ENCODE measurements at places on chromosomes 2 and 18.

DNA sequence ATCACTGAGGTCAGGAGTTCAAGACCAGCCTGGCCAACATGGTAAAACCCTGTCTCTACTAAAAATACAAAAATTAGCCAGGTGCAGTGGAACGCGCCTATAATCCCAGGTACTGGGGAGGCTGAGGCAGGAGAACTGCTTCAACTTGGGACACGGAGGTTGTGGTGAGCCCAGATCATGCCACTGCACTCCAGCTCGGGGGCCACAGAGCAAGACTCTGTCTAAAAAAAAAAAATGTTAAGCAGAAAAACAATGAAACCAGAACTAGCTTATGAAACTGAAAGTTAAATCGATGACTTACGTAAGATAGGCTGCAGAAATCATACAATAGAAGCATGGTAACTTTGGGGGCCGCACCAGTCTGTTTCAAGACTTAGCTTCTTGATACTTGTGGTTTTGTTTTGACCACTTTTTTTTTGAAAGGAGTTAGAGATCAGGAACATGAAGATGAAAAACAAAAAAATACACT lies 6.2 kb upstream of the GPR155 start:
- no peak for DNase-seq

DNA sequence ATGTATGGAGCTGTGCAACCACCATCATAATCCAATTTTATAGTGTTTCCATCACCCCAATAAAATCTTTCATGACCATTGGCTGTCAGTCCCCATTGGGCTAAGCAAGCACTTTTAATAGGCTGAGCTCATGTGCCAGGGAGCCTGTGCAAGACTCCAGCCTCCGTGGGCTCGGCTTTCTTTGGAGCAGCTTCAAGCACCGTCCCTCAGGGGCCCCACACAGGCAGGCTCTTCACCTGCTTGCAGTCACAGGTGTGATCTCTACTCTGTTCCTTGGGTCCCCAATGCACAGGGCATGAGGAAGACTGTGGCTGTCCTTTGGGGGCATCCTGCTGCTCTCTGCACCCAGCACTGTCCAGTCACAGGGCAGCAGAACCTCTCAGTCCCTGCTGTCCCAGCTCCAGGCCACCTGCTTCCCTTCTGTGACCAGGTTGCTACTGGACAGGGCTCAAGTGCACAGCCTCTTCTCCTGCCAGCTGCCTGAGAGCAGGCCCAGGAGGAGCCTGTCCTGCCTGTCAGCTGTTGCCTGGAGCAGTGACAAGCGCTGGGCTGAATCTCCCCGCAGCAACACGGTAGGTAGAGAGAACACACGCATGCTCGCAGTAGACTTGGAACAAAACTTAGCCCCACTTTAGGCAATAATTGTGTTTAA lies 40.7 kb upstream of the TMEM131 start:
- no peak for DNase-seq

DNA sequence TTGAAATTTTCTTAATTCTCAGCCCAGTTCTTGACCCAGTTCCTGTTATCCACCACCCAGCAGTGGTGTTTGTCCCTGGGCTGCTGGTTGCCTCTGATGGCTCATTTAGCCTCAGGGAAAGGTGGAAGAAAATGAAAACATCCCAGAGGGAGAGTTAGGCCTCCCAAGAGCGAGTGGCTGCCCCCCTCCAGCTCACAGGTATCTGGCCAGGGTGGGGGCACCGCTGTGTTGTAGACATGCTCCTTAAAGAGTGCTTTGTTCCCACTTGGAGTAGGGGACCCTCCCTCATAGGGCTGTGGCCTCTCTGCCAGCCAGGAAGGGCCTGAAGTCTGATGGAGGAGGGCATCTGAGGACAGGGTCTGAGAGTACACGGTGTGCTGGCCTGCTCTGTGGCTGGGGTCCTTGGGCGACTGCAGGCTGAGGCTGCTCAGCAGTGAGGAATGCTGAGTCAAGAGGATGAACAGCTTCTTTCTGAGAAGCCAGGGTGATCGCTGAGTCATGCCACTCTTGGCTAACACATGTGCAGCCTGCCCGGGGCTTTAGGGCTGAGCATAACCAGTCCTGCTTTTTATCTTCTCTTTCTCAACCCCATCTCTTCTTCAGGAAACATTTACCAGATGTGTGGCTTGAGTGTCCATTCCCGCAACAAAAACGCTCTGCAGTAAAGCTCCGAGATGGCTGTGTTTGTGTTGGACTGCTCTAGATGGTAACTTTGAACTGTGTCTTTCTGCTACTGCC lies 72.3 kb downstream of the IL1R2 start:
- peak; percentile 99 for DNase-seq

- DNase-seq = peak; percentile 53
Measured at GRCh38 chr2:97951155-97951680, 44.5 kb downstream of the TMEM131 start.

- peak; percentile 84 for DNase-seq
Measured at GRCh38 chr2:181916726-181917718, 25.5 kb downstream of the ITPRID2 start.

- peak; percentile 49 for DNase-seq
Measured at GRCh38 chr2:222862106-222862908, 1.5 kb downstream of the ACSL3 start.

DNA sequence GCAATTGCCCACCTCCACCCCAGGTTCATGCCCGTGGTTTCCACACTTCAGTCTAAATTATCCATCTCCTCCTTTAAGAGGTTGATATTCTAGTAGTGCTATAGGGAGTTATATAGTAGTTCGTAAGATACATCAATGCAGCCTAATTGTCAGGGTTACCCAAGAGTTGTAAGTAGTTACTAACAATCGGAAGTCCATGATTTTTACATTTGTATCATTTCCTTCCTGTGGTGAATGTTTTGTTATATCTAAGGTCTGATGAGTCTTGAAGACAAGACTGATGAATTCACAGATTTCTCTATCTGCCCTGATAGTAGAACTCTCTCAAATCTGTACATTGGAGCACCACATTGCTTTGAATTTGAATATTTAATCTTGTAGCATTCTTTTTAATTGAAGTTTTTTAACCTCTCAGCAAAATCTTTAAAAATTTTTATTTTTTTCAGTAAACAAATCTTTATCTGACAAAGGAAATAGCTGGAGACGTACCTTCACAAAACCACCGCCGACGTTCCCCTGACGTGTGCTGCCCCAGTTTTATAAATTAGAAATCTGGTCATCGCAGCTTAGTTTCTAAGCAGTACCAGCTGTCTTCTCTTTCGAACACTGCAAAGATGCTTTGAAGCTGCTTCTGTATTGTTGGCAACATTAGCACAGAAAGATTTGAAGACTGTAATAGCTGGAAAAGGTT lies 264.5 kb downstream of the SOCS6 start:
- no peak for DNase-seq

- peak; percentile 75 for DNase-seq
Measured at GRCh38 chr2:120576509-120577474, 158.9 kb upstream of the GLI2 start.

DNA sequence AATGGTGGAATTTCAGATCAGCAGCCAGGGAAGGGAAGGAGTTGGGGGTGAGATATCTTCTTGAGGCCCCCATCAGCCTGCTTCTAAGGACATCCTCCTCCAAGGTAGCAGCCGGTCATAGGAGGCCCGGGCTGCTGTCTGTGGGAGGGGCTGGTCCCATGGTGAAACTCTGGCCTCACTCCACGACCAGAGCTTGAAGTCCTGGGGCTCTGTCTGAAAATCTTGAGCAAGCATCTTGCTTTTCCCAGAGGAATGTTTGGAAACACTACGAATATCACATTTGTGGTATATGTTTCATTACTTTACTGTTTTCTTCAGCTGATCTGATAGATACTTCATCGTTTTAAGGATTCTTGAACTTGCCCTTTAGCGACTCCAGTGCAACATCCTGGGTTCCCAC lies 103.7 kb downstream of the CTAGE1 start:
- peak; percentile 14 for DNase-seq

DNA sequence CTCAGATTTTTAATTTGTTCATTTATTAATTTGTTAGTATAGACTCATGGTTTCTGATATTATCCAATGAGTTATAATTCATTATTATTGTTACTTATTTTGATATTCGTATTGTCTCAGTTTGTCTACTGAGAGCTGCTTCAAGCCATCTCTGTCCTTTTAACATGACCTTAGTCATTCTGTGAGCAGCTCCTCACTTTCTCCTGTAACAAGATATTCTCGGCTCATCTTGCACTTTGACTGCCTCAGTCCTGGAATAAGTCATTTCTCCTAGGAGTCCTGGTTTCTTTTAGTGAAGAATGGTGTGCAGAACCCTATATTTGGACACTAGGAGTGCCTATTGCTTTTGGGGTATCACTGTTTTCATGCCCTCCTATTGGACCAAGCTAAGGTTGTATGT lies 13.2 kb downstream of the ASB1 start:
- peak; percentile 38 for DNase-seq

DNA sequence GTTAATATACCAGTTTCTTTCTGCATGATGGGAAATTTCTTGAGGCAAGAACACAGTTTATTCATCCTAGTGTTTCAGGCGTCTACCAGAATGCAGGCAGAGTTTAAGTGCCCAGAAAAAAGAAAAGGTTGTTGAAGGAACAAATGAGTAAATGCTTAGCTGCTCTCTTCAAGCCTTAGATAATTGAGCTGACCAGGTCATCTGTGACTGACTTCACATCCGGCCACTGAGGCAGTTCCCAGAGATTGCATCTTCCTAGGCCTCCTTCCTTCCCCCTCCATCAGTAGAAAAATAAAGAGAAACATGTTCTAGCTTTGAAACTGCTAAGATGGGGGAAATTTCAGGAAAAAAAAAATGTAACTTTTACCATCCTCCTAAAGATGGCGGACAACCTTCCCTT lies 9.4 kb upstream of the TMEM163 start:
- DNase-seq = peak; percentile 19

DNA sequence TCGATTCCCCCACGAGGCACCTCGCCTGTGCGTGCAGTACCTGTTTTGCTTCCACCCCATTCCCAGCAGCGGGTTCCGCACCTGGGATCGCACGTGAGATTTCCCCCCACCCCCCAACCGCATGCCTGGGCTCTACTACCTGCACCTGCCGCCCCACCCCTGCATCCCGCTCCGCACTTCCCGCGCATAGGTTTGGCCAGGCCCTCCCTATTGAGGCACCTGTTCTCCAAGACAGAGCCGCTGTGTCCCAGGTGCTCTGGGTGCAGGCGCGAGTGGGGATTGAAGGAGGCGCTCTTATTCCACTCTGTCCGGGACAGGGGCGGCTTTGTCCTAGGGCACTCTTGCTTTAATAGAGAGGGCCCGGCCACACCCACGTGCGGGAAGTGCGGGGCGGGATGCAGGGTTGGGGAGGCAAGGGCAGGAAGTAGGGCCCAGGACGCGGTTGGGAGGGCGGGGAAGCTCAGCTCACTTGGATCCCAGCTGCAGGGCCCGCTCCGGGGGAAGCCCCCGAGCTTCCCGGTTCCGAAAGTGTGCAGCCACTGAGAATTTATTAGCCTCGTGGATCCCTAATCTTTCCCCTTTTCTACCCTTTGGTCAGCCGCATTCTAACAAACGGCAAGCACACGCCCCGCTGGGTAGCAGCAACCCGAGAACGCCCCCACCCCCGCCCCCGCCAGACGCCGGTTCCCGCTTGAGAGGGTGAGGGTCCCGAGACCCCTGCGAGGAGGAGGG lies 670 bp upstream of the MOCOS start:
- DNase-seq = peak; percentile 56

DNA sequence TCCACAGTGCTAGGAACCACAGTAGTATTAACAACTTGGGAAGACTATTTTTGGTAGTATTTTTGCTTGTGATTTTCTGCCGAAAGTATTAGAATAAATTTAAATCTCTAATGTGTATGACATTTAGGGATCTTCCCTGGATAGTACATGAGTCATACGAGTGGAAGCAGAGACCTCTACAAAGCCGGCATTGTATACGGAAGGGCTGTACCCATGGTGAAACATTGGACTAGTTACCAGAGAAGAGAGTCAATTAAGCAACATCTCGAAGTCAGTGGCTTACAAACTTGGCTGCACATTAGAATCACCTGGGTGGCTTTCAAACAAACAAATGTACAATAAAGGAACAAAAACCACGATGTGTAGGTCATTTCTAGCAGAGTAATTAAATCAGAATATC lies 1131.7 kb upstream of the LRRTM1 start:
- DNase-seq = peak; percentile 42

GRCh38 chr2:178152033-178152432 lies 39.8 kb downstream of the RBM45 start:
- DNase-seq = no peak

Measured in ELR (cell line).